Dermis microvascular lymphatic vessel endothelial cell (primary cell): ENCODE measurements at places on chromosomes 1 and 21.

DNA sequence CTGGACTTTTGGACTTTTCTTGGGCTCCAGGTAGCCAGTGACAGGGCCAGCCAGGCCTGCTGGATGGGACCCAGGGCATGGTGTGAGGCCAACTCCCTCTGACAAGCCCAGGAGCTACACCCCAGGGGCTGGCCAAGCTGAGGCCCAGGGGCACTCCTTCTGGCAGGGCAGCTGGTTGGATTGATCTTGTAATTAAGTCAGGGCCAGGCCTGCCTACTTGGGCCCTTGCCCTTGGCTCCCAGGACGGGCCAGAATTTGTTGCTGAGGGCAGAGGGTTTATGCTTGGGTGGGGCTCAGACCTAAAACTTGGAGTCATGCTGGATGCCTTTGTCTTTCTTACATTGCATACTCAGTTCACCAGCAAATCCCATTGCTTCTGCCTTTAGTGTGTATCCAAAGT lies 20.7 kb downstream of the KCNA2 start:
- no peak for DNase-seq

DNA sequence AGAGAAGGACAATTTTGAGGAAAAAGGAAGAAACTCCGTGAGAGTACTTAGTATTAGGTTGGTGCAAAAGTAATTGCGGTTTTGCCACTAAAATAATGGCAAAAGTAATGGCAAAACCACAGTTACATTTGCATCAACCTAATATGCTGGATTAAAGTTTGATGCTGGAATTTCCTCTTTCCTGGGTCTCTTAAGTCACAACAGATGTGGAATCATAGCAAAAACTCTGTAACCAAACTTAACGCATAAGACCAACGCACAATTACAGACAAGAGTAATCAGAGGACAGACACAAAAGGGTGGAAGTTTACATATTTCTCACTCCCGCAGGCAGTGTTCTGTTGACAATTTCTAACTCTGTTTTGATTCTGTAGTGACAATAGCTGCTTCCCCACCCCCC lies 182.4 kb downstream of the BACH1 start:
- DNase-seq = no peak

DNA sequence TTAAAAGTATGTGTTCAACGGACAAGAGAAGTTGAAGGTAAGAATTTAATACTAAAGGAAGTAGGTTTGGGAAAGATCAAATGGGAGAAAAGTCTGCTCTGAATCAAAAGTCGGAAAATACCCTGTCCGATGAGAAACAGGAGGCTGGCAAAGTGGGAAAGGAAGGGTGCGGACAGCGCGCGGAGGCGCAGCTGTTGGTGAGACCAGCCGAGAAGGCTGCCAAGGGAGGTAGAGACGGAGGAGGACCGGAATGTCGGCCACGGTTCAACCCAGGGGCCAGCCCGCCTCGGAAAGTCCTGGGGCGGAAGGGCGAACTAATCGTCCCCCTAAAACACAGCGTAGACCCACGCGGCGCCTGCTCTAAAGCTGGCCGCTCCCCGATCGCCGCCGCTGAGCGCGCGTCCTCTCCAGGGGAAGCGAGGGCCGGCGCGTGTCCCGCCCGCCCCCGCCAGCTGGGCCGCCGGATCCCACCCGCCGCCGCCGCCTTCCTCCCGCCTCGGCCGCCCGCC lies 639 bp upstream of the SPATA1 start:
- peak; percentile 17 for DNase-seq

DNA sequence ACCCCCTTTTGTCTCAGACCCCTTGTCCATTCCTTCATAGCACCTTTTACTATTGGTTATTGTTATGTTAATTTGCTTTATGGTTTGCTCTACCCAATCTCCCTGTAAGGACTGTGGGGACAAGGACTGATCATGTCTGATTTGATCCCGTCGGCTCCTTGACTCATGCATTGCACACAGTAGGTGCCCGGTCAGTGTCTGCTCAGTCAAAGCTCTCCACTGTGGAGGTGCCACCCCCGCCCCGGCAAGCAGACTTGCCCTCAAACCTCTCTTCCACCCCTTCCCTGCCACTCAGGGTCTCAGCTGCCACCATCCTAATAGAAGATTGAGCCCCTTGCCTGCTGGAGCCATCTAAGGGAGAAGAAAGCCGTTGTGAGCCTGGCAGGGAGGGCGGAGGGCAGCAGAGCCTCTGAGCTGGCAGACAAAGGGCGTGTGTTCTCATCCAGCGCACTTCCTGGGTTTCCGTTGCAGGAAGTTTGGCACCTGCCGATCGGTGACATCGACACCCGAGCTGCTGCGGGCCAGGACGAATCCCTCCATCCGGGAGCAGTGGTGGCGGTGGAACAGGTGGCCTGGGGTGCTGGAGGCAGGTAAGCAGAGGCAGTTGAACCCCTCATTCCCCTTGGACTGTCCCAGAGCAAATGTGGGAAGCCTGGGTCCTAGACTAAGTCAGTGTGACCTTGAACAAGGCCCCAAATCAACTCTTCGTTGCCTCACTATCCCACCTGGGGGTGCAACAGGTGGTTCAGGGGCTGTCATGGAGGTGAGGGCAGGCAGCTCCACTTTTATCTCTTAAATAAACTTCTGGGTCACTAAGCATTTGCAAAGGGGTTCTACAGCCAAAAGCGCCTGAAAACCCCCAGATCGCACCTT lies 2.2 kb upstream of the FBLIM1 start:
- peak; percentile 70 for DNase-seq

DNA sequence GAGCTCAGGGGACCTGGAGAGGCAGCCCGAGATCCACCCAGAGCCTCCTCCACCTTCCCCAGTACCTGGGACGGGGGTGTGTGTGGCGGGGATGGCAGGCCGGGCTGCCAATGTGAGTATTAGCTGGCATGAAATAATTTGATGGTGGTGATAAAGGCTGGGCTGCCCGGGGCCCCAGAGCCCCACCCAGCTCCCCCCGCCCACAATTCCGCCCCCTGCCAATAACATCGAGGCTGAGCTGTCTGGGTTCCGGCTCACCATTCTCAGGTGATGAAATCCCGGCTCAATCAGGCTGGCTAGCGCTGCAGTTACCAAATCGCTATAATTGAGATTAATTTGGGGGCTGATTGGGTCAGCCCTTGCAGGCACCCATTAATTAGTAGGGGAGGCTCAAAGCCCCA lies 103.8 kb upstream of the CASZ1 start:
- DNase-seq = no peak

- no peak for DNase-seq
Measured at GRCh38 chr1:47827109-47827508, 170.1 kb downstream of the TRABD2B start.

DNA sequence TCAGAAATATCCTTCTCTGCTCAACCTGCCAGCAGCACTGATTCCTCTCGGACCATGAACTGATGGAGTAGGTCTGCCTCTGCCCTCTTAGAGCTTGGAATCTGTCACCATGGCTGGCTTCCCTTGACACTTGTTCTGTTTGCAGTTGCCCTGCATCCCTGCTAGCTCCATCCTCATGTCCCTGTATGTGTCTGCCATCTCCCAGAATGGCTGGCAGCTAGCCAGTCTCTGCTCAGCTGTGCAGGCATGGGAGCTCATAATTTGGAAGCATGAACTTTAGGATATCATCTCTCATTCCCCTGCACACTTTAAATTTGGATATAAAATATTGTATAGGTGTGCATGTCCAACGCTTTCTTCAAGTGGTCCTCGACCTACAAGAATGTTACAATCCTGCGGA lies 95.4 kb downstream of the C1orf94 start:
- no peak for DNase-seq

GRCh38 chr1:46036894-46037839 lies 95.3 kb downstream of the PIK3R3 start:
- DNase-seq = peak; percentile 50

- no peak for DNase-seq
Measured at GRCh38 chr1:6948416-6948815, 163.2 kb downstream of the CAMTA1 start.
